BJ (cell line): ENCODE measurements at places on chromosomes 11 and 22. TPM values are rescaled to one million over a fixed set of nuclear protein-coding genes. Genes with fewer than 3 reads are reported as not detected.

The HTR3A gene
- not detected in 2 replicates for polyA plus RNA-seq

The DGAT2 gene
- polyA plus RNA-seq, result 1.1 and 2.6 TPM in 2 replicates

The MPPED2 gene
- polyA plus RNA-seq, result not detected in 2 replicates

The ANAPC15 gene
- 51.5 and 54.3 TPM in 2 replicates for polyA plus RNA-seq

The SEPTIN5 gene
- polyA plus RNA-seq, result 21.0 and 38.8 TPM in 2 replicates

The OR5A1 gene
- not detected in 2 replicates for polyA plus RNA-seq

The APOBEC3C gene
- polyA plus RNA-seq, result 20.4 and 20.9 TPM in 2 replicates

DNA sequence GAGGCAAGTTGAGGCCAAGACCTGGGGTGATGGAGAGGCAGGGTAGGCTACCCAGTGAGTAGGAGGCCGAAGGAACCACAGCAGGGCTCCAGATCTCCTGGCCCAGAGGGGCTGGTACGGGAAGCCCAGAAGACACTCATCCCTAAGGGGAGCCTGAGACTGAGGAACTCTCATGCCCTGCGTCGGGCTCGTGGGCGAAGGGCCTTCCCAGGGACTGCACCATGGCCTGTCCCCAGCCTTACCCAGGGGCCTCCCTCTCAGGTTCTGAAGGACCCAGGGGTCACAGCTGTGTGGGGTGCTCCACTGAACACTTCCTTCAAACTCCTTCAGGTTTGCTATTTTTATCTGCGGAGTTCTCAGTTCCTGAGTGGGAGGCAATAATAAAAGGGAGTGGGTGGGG is 15.8 kb upstream of the SYT12 start:
- DNase-seq, result no peak

- no peak for DNase-seq
Observed at GRCh38 chr22:37290737-37291136, 8.4 kb downstream of the CYTH4 start.

DNA sequence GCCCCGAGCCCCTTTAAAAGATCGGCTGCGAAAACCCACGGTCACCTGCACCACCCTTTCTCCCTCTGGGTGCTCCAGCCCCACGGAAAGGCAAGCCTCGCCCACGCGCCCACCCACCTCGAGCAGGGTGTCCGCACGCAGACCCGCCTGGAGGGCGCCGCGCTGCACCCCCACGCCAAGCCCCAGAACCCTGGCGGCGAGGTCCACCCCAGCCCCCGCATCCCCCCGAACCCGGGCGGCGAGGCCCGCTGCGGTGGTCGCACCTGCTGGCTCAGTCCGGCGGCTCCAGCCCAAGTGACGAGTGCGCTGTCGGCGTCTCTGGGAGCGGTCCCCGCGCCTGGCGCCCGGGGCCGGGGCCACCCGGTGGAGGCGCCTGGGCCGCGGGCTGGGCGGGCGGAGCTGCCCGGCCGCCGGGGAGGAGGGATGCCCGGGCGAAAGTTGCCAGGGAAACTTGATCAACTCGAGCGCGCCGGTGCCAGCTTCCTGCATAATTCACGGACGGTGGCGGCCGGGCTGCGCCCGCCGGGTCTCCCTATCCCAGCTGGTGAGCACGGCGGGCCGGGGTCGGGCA is 1.1 kb downstream of the SHANK2 start:
- DNase-seq, result no peak

DNA sequence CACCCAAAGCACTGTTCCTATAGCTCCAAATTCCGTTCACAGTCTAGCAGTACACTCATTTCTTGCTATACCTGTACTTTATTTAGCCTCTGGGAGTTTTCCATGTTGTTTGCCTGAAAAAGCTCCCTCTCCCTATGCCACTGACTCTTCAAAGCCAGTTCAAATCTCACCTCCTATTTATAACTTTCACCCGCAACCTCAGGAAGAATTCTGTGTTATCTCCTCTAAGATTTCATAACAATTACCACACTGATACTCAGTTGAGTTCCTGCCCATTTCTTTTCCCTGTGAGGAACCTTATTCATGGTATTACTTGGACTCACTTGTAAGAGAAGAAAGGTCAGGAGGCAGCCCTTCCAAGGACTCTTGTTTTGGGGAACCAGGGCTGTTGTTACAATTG is 25.2 kb downstream of the GDPD4 start:
- no peak for DNase-seq

- DNase-seq, result no peak
Observed at GRCh38 chr11:61577383-61578118, 3.3 kb downstream of the SYT7 start.

GRCh38 chr11:31601635-31602282 is 92.2 kb downstream of the ELP4 start:
- no peak for DNase-seq

DNA sequence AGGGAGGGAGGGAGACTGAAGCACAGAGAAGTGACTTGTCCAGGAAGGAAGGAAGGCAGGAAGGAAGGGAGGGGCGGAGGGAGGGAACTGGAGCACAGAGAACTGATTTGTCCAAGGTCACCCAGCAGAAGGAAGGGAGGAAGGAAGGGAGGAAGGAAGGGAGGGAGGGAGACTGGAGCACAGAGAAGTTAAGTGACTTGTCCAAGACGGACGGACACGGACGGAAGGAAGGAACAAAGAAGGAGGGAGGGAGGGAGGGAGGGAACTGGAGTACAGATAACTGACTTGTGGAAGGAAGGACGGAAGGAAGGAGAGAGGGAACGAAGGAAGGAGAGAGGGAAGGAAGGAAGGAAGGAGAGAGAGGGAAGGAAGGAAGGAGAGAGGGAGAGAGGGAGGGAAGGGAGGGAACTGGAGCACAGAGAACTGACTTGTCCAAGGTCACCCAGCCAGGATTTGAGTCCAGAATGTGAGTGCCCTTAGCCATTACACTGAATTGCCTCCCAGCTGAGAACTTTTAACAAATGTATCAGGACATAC is 1.5 kb downstream of the SLC35F2 start:
- DNase-seq, result no peak

DNA sequence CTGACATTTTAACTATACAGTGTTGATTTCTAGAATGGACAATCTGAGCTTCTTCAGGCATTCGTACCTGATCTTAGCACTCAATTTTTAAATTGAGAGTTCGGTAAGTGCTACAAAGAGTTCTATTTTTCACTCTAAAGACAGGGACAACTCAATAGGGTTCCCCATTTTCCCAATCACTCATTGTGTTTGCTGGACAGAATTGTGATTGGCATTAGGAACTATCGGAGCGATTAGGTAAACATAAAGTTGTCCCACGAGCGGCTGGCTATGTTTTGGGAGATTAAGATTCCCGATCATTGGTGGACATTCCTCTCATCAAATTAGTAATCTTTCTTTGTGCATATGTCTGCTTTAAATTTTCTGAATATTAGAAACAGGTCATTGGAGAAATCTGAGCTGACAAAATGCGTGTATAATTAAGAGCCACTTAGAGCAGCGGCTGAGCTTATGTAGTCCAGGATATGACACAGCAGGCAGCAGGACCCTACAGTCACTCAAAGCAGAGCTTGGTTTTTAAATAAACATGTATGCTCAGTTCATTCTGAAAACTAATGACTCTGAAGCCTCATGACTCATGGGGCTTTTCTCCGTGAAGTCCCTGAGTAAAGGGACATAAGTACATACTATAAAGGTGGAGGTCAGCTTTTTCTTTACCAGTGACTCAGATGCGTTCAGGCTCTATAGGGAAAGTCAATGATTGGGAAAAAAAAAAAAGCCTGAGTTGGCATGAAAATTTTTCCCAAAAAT is 109.4 kb downstream of the GRIA4 start:
- DNase-seq, result no peak

DNA sequence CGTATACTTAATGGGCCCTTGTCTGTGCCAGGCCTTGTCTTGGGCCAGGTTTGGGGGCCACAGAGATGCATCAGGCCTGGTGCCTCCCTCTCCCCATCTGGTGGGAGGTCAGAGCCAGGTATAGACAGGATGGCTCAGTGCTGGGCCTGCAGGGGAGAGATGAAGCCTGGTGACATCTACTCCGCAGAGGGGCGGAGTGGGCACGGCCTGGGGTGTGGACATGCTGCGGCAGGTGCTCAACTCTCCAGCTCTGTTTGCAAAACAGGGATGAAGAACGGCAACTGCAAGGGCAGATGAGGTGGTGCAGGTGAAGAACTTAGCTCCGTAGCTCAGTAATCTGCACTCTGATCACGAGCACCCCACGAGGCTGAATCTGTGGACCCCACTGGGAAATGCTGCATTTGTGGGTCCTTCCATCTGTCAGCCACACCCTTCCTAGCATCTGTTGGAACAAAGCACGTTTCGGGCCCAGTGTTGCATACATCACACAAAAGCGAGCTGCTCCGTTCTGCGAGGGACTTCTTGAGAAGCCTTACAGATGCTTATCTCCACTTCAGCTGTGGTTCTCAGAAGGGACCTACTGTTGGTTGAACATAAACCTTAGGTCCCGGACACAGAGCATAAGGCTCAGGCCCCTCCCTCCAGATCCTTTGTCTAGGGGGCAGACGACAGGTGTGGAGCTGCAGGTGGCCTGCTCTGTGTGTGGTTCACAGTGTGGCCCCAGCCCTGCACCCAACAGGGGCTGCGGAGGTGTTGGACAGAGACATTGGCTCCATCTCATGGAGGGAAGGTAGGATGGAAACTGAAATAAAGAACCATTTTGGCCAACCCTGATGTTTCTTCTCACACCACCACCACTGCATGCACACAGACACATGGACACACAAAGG is 78.3 kb downstream of the LRRC32 start:
- no peak for DNase-seq

DNA sequence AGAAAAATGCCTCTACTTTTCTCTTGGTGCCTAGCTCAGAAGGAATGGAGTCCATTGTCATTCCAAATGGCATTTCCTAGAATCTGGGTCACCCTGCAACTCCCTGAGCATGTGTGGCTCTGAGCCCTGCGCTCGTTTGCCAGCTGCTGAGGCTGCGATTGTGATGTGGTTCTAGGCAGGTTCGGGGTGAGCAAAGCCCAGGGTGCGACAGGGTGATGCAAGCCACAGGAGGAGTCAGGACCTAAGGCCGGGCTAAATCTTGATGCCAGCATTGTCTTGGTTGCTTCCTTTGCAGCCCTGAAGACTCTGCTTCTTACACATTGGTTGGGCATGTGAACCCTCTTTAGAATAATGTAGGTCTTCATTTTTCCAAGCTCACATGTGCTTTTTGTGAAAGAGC is 131.0 kb downstream of the MORC2 start:
- no peak for DNase-seq

GRCh38 chr11:2891326-2892214 is 6.0 kb upstream of the CDKN1C start:
- no peak for DNase-seq

DNA sequence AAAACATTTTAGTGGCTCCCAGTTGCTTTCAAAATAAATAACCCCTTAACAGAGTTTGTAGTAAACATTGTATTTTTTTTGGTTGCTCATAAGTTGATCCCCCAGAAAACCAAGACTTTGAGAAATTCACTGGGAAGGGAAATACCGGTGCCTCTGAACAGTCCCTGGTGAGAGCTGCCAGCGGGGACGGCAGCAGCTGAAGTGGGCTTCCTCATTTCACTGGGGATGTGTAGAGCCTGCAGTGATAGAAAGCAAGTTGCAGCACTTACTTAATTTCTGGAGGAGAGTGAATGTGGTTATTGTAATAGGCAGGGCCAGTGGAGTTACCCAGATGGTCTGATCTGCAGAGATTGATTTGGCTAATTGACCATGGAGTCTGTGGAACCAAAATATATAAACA is 18.6 kb upstream of the MCHR1 start:
- no peak for DNase-seq

- no peak for DNase-seq
Observed at GRCh38 chr22:31682751-31683150, 20.7 kb upstream of the PISD start.

DNA sequence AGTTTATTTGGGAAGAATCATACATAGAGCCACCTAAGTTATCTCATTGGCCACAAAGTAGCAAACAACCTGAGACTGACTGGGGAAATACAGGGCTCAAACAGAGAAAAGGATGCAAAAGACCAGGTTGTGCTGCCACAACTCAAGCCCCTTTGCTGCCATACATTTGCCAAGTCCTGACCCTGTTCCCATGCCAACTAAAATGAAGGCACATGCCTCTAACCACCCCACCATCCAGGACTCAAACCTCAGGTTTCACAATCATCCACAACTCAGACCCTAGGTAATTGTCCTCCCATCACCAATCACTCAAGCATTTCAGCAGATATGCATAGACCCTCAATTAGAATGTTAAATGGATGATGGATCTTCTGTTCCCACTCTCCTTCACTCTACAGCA is 1.4 kb upstream of the MS4A1 start:
- DNase-seq, result no peak
